Left ventricle myocardium inferior (tissue), 1 donor: ENCODE measurements at places on chromosomes 12 and 14. TPM values are rescaled to one million over a fixed set of nuclear protein-coding genes. Genes with fewer than 3 reads are reported as not detected.

MUCL1 gene
- not detected for total RNA-seq

FAM90A1 gene
- total RNA-seq: 0.30 TPM

SLC10A1 gene
- total RNA-seq: not detected

MCRS1 gene
- total RNA-seq: 97.9 TPM

RPGRIP1 gene
- total RNA-seq: 0.30 TPM

PLXNC1 gene
- total RNA-seq: 2.5 TPM

PZP gene
- total RNA-seq: 0.36 TPM

BEGAIN gene
- total RNA-seq: 1.9 TPM

ZC2HC1C gene
- total RNA-seq: 10.5 TPM

CORO1C gene
- total RNA-seq: 59.6 TPM

PRPH gene
- total RNA-seq: not detected

CYP27B1 gene
- total RNA-seq: not detected

MYO1H gene
- 0.16 TPM for total RNA-seq

GTF2H3 gene
- total RNA-seq: 13.9 TPM

GALNT6 gene
- total RNA-seq: 0.60 TPM

KRT79 gene
- not detected for total RNA-seq

MMP19 gene
- 2.2 TPM for total RNA-seq

AGAP2 gene
- total RNA-seq: 6.5 TPM
